ENCODE measurements at places on chromosomes 11 and 22.

DNA sequence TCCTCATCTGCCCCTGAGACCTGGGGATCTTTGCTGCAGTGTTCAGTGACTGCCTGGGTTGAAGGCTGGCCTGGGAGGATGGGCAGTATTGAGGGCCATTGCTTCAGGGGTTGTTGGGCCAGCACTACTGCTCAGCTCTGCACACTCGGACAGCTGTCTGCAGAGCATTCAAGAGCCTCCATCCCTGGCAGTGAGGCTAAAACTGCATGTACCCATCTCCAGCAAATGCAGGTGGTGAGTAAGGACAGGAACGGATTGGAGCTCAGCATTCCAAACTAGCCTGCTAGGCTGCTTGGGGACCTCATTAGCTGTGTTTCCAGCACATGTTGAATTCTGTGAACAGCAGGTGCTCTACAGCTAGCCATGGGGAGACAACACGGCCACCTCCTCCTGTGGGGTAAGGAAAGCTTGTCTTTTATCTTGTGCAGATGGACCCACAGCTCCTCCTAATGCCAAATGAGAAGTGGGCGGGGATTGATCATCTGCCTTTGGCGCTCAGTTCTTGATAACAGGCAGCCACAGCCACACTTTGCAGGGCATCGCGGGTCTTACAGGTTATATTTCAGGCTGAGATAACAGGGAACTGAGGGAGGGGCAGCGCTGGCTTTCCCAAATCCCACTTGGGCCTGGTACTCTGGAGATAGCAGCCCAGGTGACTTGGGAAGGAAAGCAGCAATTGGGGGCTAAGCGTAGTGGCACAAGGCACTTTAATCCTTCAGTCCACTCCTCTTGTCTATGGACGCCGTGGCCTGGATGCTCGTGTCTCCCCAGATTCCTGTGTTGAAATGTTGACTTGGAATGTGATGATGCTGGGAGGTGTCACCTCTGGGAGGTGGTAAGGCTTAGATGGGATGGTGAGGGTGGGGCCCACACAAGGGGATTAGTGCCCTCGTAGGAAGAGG, 254.5 kb upstream of the B3GAT1 start:
- peak; percentile 46 for DNase-seq

DNA sequence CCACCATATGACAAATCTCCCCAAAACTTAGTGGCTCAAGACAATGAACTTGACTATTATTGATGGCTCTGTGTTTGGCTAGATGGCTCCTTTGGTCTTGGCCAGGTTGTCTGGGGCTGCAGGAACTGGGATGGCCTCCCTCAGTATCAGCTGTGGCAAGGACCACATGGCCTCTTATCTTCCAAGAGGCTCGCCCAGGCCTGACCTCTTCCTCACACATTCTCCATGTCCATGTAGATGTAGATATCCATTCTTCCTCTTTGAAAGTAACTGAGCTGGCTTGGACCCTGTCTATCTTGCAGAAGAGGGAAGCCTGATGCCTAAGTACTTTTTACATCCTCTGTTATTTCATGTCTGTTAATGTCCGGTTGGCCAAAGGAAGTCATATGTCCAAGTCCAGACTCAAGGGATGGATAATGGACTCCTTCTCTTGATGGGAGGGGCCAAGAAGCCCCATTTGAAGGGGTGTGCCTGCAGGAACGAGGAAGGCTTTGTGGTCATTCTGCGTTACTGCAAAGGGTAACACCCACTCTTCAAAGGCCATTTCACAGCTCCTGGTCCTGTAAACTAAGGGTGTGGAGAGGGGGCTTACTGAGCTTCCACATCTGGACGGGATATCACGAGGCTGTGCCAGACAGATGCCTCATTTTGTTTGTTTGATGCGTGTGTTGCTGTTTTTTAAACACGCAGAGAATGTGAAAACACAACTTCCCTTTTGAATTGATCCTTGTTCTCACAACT, 87.1 kb downstream of the GRIK4 start:
- DNase-seq = no peak

DNA sequence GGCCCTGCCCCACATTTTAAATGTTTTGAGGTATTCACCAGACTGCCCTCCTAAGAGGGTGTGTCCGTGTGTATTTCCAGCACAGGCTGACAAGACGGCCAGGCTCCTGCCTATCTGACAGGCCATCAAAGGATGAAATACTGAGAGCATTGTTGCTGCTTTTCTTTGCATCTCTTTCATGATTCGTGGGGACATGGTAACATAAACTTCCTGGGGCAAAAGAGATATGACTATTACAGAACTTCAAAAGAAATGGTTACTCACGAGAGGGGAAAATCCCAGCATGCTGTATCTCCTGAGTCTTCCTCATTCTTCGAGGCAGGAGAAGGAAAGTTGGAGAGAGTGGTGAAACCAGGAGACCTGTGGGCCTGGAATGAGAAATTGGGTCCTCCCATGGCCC, 10.3 kb upstream of the BIK start:
- no peak for DNase-seq

- DNase-seq = no peak
Measured at GRCh38 chr11:129955282-129955681, 47.4 kb downstream of the PRDM10 start.

DNA sequence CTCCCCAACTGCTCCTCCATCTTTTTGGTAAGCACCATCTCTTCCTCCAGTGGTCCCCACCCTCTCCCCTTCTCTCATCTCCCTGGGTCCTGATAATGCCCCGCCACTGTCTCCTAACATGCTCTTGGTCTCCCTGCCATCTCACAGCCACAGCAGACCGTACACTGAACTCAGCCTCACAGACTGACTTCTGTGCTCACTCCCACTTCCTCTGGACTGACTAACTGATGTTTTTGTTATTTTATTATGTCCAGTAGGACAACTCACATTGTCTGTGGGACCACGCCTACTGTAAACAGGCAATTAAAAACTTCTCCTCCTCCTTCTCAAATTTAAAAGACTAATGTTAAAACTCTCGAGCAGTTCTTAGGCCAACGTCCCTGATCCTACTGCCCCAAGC, 2.6 kb upstream of the GNAZ start:
- no peak for DNase-seq

GRCh38 chr11:99432677-99433076, 411.9 kb downstream of the CNTN5 start:
- DNase-seq = no peak
